Hypothalamus (tissue), 51 donors: ENCODE measurements at places on chromosomes 12 and 14.

GRCh38 chr14:104378698-104379113, 200.9 kb upstream of the C14orf180 start:
- DNase-seq, result no peak

DNA sequence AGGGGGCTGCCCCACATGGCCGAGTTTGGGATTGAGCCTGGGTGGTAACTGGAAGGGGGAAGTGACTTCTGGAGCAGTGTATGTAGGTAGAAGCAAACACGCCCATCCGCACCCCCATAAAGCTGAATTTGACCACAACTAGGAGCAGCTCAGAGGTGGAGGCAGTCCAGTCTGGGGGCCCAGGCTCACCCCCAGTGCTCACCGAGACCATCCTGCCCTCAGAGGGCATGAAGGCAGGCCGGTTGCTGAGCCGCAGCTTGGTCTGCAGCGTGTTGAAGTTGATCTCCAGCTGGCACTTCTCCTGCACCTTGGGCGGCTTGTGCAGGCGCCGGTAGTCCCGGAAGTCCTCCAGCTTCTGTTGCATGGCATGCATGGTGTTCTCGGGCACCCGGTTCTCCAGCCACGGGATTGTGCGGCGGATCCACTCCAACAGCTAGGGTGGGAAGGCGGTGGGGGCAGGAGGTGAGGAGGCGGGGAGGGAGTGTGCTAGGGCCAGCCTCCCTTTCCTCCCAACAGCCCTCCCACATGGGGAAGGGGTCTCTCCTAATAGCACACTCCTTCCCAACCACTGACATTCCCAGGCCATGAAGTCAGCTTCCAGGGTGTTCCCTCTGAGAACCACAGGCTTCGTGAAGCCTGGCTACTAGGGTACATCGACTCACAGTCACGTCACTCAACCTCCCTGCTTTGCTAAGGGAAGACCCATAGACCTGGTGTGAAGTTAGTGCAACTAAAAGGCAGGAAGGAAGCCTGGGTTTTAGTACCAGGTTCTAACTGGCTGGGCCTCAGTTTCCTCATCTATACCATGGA, 87.0 kb downstream of the ACTN1 start:
- no peak for DNase-seq

- DNase-seq, result no peak
These were observed 108.7 kb upstream of the HIF1A start for GRCh38 chr14:61586544-61587055.

- no peak for DNase-seq
These were observed 17.3 kb upstream of the KLRB1 start for GRCh38 chr12:9625019-9625418.

DNA sequence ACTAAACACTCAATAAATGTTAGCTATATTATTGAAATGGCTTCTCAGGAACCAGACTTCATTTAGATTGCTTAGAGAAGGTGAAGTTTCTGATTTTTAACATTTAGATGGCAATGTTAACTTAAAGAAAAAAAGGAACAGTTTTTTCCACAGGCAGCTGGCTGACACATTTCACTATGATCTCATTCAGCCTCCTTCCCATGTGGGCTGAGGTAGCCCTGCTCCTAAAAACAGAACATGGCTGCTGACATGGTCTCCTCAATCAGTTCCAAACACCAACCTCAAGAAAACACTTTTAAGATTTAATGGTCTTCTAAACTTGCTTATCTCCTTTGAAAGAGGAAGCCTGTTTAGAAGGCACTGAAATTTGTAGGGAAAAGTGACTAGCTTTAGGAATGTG, 23.8 kb downstream of the GNS start:
- DNase-seq, result no peak

GRCh38 chr12:7067096-7067495, 6.6 kb downstream of the C1S start:
- DNase-seq, result no peak

GRCh38 chr12:122138616-122139015, 35.4 kb downstream of the IL31 start:
- peak; percentile 8 for DNase-seq

DNA sequence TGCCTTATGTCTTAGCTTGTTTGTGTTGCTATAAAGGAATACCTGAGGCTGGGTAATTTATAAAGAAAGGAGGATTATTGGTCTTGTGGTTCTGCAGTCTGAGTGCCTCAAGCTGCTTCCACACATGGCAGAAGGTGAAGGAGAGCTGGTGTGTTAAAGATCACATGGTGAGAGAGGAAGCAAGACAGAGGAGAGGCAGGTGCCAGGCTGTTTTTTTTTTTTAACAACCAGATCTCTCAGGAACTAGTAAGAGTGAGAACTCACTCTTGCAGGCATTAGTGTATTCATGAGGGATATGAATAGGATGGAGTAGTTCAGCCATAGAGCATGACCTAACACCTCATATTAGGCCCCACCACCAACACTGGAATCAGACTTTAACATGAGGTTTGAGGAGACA, 123.4 kb downstream of the CMAS start:
- no peak for DNase-seq

DNA sequence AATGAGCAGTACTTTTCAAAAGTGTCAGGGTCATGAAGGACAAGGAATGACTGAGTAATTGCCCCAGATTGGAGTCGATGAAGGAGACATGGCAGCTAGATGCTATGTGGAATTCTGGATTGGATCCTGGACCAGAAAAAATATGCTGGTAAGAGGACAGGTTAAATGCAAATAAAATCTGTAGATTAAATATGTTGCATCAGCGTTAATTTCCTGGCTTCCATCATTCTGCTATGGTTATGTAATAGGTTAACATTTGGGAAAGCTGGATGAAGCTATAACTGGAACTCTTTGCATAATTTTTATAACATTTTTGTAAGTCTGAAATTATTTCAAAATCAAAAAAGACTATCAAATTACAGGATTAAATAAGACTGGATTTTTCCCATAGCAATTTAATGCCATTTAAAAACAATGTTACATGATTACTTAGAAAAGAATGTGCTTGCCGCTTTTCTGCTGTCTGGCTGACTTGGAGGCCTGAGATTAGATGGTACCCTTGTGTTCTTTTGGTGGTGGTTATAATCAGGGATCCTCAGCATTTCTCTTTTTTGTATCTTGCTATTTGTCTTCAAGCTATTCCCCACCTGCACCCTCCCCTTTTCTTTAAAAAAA, 65.1 kb downstream of the FBXW8 start:
- DNase-seq, result no peak

- no peak for DNase-seq
These were observed 12.8 kb downstream of the MYRFL start for GRCh38 chr12:69837657-69838415.

DNA sequence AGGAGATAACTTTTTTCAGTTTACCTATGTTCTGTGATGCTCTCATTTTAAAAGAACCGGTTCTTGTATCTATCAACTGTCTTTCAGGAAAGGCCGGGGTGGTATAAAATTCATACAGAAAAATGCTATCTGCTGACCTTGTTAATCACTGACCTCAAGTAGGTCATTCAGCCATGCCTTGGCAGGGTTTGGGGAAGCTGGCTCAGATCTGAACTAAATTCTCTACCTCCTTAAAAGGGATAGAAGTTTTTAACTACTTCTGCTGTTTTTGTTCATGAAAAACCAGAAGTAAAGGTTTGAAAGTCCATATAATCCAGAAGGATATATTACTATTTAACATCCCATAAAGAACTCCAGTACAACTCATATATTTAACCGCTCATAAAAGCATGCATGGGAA, 10.1 kb downstream of the MYRFL start:
- no peak for DNase-seq
